ENCODE measurements at places on chromosomes 1 and 21.

- DNase-seq: no peak
Measured at GRCh38 chr1:164983023-164983650, 373.4 kb downstream of the LMX1A start.

DNA sequence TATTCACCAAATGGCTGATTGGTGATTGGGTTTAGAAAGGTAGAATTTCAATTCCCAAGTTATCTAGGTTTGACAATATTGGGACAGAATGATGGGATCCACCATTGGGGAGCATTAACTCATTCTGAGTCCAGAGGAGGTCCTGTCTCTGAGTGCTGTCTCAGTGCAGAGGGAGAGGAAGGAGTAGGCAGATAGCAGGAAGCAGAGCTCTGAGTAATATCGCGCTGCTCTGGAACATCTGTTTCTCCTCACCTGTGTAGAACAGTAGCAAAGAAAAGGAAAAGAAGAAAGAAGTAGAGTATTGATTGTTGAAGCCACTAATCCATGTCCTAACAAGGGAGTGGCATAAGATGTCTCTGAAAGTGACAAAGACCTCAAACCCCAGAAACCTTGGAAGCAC is 1657.8 kb downstream of the MRPL39 start:
- DNase-seq: no peak

- no peak for DNase-seq
Measured at GRCh38 chr1:7393136-7393535, 378.0 kb upstream of the VAMP3 start.

DNA sequence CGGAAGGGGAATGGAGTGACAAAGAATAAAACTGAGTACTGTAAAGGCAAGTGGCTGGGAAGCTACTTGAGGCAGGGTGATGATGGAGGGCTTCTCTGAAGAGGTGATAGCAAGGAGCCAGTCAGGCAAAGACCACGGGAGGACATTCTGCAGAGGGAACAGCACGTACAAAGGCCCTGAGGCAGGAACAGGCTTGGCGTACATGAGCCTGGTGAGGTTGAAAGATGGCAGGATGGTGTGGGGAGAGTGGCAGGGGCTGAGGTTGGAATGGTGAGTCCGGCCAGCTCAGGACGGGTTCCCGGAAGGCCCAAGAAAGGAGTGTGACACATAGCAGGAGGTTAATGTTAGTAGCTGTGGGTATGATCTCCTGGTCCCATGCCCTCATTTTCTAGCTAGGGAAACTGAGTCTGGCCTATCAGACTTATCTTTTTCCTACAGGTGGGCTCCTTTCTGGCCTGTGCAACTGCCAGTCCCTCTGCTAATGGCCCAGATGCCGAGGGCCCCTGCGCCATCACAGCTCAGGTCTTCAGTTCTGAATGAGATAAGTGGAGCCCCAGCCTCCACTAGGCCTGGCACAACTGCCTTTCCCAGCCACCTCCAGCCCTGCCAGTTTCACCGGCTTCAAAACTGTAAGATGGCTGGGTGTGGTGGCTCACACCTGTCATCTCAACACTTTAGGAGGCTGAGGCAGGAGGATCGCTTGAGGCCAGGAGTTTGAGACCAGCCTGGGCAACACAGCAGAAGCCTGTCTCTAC is 87.0 kb downstream of the VWA5B1 start:
- DNase-seq: no peak

- DNase-seq: peak; percentile 15
Measured at GRCh38 chr1:25875856-25876692, 566 bp upstream of the PAQR7 start.

DNA sequence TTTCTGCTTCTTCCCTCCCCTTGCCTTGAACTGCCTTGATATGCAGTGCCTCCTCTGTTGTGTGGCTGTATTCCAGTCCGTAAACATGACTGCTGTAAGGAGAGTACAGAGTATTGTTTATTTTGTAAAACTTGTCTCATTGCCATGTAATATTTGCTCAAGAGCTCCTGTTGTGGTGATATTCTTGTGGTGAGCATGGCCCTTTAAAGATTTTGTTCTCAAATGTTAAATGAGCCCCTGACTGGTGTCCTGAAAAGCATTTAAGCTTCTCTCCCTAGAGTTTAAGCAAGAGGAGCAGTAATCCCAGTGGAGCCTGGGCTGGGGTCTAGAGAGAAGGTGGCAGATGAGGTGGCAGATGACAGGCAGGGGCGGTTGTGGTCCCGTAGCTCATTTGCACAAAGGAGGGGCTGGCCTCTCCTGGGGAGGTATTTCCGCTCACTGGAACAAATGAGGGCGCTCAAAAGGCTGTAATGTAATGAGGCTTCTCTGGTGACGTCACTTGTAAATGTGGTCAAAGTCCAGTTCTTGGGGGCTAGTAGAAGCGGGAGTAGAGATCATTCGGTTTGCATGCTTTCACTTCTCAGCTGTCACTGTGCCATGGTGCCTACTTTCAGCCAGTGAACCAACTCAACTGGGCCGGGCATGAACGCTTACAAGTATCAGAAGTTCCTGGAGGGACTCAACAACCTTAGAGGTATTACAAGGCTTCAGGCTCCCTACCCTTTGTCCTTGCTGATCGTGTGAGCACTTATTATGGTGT is 46.0 kb upstream of the MACF1 start:
- peak; percentile 95 for DNase-seq

DNA sequence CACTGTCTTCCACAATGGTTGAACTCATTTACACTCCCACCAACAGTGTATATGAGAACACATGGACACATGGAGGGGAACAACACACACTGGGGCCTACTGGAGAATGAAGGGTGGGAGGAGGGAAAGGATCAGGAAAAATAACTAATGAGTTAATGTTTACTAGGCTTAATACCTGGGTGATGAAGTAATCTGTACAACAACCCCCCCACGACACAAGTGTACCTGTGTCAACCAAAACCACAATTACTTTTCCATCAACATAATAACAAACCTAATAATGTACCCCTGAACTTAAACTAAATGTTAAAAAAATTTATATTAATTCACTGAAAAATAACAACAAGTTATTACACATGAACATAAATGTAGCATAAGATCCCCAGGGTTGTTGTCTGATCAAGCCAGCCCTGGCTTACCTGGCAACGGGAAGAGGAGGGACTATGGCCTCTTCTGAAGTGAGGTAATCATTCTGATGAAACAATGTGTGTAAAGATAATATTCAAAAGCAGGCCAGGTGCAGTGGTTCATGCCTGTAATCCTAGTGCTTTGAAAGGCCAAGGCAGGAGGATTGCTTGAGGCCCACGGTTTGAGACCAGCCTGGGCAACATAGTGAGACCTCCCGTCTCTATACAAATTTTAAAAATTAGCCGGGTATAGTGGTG is 40.8 kb upstream of the HEATR1 start:
- DNase-seq: no peak

- DNase-seq: no peak
Measured at GRCh38 chr1:107267489-107267888, 126.7 kb downstream of the NTNG1 start.

DNA sequence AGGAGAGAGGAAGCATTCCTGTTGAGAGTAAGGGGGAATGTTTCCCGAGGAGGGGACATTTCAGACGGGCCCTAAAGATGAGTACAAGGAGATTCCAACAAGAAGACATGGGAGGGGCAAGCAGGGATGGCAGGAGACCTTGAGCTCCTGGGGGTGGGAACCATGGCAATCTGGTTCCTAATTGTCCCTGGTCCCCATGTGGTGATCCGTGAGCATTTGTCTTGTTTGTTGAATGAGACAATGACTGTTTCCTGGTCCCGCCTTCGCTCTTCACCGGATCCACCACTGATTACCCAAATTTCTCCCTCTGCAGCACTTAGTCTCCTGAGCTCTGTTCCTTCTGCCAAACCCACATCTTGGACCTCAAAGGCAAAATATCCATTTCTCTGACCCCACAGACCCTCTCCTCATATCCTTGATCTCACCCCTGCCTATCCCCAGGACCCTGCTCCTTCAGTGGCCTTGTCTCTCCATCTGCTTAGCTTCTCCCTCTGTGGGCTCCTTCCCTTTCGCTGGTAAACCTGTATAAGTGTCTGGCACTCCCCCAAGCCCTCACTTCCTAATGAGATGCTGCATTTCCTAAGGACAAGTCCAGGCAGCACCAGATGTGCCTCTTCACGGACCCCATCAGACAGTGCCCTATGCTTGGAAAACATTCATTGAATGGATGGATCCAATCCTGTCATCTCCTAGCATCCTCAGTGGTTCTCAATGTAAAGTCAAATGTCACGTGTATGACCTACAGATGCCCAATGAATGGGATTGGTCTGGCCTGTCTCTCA is 8.3 kb upstream of the CSF1 start:
- peak; percentile 15 for DNase-seq

DNA sequence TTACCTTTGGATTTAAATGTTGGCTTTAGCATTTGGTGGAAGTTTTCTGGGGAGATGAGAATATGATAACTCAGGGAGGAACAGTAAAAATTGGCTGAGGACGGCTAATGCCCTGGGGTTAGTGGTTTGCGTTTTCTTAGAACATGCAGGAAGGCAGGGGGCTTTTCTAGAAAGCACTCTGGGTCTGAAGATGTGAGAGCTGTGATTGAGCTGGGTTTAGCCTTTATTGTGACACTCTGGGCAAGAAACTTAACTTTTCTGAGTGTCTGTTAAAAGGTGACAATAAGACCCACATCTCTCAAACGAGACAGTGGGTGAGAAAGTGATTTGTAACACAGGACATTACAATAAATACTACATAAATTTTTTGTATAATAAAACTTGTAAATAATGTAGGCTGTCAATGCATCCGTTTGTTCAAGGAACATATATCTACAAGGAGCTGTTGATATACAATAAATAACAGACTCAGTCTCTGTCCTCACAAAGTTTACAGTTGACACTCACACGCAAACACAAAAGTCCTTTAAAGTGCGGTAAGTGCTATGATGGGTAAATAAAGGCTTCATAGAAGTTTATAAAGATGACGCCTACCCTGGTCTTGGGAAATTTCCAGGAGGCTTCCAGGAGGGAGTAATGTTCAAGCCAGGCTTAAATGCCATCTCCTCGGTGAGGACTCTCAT is 49.5 kb upstream of the MRPS6 start:
- DNase-seq: no peak

- no peak for DNase-seq
Measured at GRCh38 chr21:46098303-46099141, 610 bp downstream of the COL6A2 start.

DNA sequence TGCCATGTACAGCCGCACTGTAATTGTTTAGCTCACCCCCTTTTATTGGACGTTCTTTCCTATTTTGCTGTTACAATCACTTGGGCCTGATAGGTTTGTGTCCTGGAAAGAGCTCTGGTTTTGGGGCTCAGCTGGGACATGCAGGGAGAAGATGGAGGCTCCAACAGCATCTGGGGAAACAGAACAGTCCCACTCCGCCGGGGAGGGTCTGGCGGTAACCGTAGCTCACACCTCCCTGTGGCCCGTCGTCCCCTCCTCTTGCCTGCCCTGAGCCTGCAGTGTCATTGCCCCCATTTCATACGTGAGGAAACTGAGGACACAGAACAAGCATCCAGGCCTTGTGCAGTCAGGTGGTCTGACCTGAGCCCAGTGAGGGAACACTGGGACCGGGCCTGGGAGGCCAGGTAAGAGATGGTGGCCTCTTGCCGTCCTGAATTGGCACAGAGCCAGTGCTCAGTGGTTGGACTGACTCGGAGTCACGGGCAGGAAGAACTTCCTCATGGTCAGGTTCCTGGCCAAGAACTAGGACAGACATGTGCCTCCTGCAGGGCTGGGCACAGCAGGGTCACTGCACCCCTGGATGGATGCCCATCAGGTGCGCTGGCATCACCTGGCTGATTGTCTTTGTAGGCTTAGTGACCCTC is 41.8 kb downstream of the S100B start:
- no peak for DNase-seq

DNA sequence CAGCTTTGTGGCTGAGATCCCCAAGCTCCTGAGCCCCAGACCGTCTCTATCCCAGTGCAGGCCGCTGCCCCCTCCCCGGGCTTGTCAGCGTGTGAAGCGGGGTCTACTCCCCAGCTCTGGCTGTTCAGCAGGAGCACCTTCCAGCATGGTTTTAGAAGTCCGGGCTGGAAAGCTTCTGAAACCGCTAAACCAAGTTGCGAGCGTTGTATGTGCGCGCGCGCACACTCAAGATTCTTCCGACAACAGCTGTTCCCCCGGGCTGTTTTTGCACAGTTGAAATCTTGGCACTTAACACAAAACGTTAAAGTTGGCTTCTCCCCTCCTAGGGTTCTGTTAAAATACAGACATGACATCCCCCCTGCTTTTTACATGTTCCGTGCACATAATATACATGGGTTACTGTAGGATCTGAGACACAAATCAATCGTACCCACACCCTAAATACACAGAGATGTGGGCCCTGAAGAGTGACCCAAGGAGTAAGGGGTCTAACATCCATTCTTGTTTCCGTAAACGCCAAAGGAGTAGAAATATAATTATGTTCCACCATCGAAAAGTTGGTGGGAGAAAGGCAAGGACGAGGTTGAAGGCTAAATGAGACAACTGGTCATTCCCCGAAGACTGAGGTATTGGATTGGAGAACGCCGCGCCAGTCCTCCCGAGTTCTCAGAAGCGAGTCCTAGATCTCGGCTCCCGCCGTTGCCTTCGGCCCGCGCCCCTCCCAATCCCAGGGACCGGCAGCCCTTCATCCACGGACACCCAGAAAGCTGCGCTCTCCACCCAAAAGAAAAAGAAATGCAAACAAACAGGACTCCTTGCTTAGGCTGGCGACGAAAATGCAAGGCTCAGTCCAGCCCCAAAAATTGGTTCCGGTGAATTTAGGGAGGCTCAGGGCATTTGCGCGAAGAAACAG is 1.3 kb downstream of the TBX15 start:
- DNase-seq: no peak

- DNase-seq: no peak
Measured at GRCh38 chr1:70220517-70221237, 503 bp upstream of the SRSF11 start.

DNA sequence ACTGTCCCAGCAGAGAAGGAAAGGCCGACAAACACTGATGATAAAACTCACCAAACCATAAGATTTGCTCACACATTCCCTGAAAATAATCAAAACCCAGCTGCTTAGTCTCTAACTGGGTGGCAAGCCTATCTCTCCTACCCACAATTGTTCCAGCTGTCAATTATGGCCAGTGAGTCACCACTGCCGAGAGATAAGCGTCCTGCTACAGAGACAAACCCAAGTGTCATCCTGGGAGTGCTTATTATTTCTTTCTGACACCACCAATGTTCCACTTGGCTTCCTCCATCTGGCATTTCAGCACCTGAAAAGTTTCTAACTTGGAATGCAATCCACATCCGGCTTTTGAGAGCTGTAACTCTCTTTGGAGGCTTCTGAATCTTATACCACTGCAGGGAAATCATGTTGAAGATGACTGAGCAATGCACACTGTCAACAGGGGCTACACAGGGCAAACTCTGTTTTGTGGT is 51.5 kb upstream of the VAV3 start:
- DNase-seq: no peak

DNA sequence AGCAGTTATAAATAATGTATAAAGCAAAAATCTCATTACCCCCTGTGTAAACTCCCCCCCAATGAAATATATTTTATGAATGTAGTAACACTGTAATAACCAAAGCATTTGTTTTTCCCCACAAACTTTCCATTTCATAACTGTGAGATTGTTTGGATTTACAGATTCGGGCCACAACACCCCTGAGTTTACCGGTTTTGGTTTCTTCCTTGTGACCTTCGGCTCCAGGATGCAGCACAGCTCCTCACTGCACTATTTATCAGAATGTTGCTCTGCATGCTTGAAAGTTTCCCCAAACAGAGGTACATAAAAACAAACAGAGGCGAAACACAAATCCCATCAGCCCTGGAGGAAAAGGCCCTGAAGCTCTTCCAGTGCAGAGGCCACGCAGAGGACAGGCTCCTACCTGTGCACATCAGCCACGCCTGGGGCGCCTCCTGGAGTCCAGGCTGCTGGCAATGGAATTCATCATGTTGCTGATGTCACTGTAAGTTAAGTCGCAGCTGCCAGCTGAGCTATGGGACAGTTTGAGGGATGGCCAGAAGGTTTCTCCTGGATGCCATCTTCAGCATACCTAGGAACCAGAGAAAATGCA is 122.0 kb downstream of the LMO4 start:
- no peak for DNase-seq

Measured in DMS79 (cell line).